ENCODE measurements at places on chromosomes 5 and 9.

DNA sequence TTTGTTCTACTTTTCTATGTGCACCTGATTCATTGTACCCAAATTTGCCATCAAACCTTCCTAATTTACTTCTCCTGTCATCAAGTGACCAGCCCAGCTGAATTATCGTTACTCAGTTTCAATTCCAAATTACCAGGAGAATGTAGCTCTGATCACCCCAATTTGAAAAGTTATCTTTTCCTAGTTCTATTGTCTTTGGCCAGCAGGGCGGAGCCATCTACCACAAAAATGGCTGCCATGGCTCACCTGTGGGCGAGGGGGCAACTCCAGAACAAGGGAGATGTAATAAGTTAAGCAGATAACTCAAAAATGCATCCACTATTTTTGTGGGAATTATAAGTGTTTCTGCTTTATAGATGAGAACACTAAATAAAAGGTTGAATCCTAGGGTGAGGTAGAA, 133.8 kb upstream of the MOCS2 start:
- no peak for DNase-seq

- DNase-seq, result no peak
Measured at GRCh38 chr9:7613931-7614330, 185.6 kb downstream of the DMAC1 start.

DNA sequence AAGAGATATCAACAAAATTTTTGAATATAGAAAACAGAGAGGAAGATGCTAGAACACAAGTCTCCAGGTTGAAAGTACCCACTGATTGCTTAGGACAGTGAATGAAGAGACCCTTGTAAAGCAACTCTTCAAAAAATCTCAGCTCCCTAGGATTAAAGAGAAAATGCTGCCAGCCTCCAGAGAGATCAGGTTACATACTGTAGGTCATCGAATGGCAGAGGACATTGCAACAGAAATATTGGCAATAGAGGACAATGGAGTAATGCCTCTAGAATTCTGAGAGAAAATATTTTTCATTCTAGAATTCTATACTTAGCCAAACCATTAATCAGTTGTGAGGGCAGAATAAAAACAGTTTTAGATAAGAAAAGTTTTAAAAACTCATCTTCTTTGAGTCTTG, 43.1 kb upstream of the ELL2 start:
- DNase-seq, result no peak

DNA sequence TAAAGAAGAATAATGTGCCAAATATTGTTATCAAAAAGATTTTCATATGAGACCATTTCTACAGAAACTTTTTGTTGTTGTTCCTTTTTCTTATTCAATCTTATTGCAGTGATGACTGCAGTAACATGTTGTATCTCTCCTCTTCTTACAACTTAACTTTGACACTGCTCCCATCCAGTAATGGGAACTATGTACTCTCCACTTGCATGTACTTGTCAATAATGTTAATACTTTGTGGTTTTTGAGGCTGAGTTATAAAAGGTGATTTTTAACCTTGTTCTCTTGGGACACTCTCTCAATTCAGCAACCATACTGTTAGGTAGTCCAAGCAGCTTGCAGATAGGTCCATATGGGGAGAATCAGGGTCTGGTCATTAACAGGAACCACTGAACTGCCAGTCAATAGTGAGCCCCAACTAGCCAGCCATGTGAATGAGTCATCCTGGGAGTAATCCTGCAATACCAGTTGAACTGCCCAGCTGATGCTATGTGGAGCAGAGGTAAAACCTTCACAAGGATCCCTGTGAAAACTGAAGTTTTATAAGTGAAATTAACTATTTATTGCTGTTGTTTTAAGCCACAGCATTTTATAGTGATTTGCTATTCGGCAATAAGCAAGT, 199.6 kb upstream of the DAB2 start:
- no peak for DNase-seq

DNA sequence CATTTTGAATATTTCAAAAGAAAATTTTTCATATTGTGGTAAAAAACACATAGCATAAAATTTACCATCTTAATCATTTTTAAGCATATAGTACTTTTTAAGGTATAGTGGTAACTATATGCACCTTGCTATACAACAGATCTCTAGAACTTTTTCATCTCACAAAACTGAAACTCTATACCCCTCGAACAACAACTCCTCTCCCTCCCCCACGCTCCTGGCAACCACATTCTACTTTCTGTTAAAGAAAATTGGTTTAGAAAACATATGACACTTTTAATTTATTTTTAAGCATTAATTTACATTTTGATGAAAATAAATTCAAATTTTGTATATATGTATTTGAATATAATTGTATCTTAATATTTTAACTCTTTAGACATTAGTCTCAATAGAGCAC, 147.2 kb upstream of the EFNA5 start:
- no peak for DNase-seq

- DNase-seq, result no peak
Measured at GRCh38 chr5:161387121-161387520, 159.4 kb downstream of the GABRB2 start.

DNA sequence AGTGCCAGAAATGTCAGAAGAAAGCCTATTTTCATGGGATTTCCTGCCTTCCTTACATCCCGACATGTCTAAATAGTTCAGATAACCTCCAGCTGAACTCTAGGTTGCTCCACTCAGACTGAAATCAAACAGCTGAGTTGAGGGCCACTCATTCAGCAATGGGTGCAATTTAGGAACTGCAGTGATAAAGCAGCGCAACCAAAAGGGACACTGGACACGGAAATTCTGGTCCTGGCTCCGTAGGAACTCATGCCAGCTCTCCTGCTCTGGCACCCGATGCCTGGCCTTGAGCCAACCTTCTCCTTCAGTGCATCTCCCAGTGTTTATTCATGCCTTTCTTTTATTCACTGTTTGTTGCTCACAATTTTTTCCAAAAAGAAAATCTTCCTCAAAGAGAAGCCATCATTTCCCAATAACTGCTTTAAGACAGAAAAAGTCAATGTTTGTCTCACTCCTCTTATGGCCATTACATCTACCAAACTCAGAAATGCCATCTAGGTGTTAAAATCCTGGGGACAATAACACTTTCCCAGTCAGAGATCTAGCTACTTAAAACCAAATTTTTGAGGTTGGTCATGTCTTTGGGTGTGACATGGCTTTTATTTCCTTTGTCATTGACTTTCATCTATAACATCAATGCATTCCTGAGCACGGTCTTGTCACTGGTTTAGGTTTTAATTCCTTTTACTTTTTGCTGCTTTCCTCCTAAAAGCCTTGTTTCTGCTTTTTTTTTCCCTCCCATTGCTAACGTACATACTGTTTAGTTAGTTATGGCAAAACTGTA, 126.9 kb downstream of the PDE4D start:
- DNase-seq, result no peak

GRCh38 chr9:74330487-74331214, 166.5 kb upstream of the RORB start:
- DNase-seq, result no peak

DNA sequence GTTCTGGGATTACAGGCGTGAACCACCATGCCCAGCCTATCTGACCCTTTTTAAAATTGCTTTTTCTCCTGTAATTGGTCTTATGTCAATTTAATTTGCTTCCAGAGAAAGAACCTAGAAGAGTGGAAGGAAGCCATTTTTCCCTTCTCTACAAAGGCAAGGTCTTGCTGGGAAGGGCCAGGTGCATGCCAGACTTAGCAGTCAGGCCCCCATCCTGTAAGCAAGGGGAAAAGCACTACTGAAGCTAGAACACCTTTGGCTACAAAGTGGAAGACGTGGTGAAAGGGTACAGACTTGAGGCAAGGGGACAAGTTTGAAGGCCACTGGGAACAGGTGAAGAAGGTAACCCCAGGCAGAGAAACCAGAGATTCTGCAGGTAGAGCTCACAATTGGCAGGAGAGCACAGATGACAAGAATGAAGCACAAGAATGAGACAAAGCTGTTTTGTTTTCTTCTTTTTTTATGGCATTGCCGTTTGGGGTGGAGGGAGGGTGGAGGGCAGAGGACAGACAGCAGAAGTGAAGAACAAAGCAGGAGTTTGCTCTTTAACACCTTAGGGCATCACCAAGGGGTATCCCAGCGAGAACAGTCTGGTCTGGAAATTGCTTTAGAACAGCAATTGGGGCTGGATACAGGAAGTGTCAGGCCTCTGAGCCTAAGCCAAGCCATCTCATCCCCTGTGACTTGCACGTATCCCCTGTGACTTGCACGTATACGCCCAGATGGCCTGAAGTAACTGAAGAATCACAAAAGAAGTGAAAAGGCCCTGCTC, 72.9 kb downstream of the SERINC5 start:
- no peak for DNase-seq

GRCh38 chr9:99044827-99045226, 60.1 kb upstream of the TGFBR1 start:
- no peak for DNase-seq

- DNase-seq, result no peak
Measured at GRCh38 chr5:98354922-98355321, 418.5 kb upstream of the RGMB start.

DNA sequence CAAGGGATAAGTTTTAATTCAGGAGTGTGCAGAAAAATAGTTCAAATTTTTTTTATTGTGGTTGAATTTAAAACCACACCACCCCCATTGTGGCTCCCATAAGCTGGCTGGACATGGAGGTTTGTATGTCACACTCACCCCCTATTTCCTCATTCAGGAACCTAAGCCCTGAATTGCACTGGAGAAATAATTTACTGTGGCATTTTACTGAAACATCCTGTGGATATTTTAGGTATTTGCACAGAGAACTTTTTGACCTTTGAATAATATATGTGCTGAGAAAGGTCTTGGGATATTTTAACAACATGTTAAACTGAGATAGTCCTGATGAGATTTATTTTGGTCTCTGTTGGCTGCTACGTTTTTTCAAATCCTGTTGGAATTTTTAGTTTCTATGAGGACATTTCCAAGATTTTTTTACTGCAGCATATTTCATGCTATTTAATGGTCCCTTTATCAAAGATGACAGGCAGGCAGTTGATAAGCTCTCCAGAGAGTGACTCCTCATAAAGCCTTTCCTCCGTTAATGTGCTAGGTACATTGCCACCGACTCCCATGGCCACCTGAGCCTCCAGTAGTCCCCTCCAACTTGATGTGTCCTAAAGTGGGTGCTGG, 51.2 kb upstream of the PALM2AKAP2 start:
- DNase-seq, result no peak

- DNase-seq, result no peak
Measured at GRCh38 chr5:180586204-180586603, 5.1 kb downstream of the SCGB3A1 start.

GRCh38 chr5:61177070-61177469, 14.8 kb upstream of the SMIM15 start:
- DNase-seq, result no peak

GRCh38 chr5:72246954-72247442, 73.0 kb downstream of the MRPS27 start:
- DNase-seq, result no peak

GRCh38 chr5:55894135-55894534, 43.0 kb downstream of the IL31RA start:
- DNase-seq, result no peak

- DNase-seq, result no peak
Measured at GRCh38 chr9:113475031-113475430, 11.5 kb downstream of the RGS3 start.

- no peak for DNase-seq
Measured at GRCh38 chr5:145760660-145761059, 74.5 kb downstream of the PRELID2 start.

GRCh38 chr9:114250235-114250568, 72.7 kb upstream of the ORM1 start:
- DNase-seq, result no peak

GRCh38 chr5:154646745-154647113, 108.4 kb upstream of the LARP1 start:
- DNase-seq, result no peak

- DNase-seq, result peak; percentile 66
Measured at GRCh38 chr5:122849771-122850170, 4.4 kb downstream of the SNX24 start.

Measured in inflammatory macrophage treated with lipopolysaccharide for 4 hours (primary cell).